Astrocyte of the hippocampus (primary cell): ENCODE measurements at places on chromosomes 13 and 19.

DNA sequence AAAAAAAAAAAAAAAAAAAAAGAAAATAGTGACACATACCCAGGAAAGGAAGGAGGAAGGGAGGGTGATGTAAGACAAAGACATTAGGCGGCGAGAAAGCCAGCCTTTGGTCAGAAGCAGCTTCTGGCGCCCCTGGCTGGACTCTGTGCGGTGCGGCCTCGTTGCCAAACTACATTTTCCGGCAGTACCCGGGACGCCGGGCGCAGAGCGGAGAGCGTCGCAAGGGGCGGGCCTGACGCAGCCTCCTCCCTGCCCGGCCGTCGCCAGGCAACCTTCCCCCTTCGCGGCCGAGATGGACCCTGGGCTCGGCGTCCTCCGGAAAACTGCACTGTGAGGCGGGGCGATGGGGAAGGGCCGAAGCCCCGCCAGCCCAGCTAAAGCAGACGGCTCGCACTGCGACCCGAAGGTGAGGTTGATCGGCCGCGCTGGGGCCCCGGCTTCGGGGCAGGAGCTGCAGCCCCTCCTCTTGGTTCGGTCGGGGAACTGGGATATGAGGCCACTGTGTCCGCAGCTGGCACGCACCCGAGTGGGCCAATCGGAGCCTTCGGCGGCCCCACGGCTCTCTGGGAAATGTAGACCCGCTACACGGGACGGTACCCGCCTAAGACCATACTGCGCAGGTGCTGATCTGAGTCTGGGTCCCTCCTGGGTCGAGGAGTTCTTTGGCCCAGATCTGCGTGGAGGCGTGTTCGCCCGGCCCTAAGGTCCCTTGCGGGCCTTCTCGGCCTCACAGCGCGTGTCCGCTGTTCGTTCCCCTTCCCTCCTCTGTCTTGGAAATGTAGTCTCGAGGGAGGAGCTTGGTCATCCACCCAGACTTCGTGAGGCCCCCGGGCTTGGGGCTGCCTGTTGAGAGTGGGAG, 2.3 kb upstream of the MZF1 start:
- peak; percentile 97 for DNase-seq

GRCh38 chr13:41611385-41611784, 154.0 kb downstream of the RGCC start:
- no peak for DNase-seq

- DNase-seq = no peak
These were observed 1770.0 kb downstream of the PCDH9 start for GRCh38 chr13:65460136-65460535.

GRCh38 chr19:46784262-46785053, 3.9 kb downstream of the SLC1A5 start:
- peak; percentile 82 for DNase-seq

DNA sequence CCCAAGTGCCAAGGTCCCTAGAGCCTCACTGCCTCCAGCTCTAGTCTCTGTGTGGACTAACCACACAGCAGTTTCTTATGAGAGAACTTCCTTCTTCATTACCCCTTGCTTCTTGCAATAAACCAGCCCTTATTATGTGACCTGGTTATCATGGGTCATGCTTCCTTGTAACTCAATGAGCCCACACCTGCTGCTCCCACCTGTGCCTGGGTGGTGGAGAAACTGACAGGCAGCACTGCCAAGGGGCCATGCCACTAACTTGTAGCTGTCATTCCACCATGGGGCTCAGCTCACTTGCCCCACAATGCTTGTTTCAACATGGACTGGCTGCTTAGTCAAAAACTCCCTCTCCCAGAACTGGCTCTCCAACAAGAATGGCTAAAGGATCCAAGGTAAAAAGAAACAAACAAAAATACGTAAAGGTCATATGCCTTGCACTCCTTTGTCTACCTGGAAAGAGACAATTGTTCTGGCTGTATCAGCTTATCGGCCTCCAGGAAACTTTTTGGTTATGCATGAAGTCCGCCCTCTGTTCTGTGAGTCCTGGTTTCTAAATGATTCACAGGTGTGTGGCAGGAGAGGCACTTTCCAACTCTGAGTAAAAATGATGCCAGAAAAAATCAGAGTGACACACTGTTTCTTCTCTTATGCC, 446.4 kb downstream of the COG6 start:
- DNase-seq = no peak

DNA sequence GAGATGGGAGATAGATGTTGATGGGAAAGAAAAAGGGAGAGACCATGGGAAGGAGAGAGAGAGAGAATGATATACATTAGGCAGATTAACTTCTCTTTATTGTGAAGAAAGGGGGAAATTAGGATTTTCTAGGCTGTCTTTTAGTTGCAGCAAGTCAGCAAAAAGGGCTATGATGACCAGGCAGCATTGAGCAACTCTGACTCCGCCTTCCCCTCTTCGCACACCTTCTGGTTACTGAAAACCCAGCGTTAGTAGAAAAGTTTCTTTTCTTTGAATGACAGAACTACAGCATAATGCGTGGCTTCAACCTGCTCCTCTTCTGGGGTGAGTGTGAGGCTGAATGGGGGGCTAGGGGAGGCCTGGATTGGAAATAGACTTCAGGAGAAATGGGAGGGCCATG, at the start of gene ADGRE1:
Gene ADGRE1, plus strand, starts transcription at position 264 of the 400 bp plus-strand sequence. Its CDS starts 30 bp downstream, at position 294.
- no peak for DNase-seq

GRCh38 chr19:6047256-6047655, 63.0 kb downstream of the RFX2 start:
- no peak for DNase-seq

DNA sequence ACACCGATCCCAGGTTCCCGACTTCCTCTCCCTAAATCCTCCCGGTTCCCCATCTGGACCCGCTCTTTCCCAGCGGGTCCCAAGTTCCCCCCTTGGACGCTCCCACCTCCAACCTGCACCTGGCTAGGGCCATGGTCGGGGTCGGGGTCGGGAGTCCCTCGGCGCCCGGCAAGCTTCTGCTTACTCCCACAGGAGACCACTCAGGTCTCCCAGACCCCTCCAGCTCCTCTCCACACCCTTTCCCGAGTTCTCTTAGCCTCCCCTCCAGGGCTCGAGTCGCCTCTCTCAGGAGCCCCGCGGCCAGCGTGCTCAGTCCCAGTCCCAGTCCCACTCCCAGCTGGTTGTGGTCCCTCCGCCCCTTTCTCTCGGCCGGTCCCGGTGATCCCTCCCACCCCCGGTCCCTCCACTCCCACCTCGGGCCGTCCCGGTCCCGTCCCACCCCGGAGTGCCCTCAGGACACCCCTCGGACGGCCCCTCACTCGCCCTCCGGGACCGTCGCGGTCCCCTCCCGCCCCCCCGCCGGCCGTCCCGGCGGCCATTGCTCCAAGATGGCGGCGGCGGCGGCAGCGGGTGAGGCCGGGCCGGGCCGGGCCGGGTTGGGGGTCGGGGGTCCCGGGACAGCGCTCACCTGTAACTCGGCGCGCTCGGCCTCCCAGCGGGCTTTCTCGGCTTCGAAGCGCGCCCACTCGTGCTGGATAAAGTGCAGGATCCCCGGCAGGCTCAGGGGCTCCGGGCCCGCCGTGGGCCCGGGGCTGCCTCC, at the start of gene FKRP:
Gene FKRP, plus strand, starts transcription at position 537 of the 760 bp plus-strand sequence. CDS start 9,394 bp downstream, outside the sequence.
- DNase-seq = peak; percentile 51

DNA sequence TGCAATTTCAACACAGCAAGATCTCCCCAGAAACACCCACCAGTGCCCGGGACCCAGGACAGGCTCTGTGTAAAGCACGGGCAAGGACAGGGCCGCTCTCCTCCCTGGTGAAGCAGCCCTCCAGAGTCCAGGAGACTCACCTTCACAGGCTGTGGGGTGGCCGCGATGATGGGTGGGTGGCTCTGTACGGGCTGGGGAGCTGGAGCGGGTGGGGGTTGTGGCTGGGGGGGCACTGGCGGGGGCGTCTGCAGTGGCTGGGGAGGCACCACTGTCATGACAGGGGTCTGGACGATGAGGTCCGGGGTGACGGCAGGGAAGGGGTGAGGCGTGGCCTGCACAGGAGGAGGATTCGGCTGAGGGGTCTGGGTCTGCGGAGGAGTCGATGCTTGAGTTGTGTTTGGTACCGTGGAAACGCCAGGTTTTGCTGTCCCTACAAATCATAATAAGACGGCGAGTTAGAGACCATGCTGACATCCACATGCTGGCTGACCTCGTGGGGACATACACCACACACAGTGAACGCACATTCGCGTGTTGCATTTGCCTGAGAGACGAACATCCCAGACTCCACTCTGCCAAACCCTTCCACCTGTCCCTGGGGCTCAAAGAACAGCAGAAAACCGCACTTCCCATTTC, 33.1 kb upstream of the EPHX3 start:
- DNase-seq = no peak
